Glutamatergic neuron (in vitro differentiated cells): ENCODE measurements at places on chromosomes 1 and 21. TPM values are rescaled to one million over a fixed set of nuclear protein-coding genes. Genes with fewer than 3 reads are reported as not detected.

FMN2 gene
- 150 TPM for total RNA-seq

ELAPOR1 gene
- 1.5 TPM for total RNA-seq

- H3K27me3 ChIP-seq: peaks cover 2% of the 10 kb centered on the region
- peaks cover 47% of the 10 kb centered on the region for H3K4me1 ChIP-seq
- H3K36me3 ChIP-seq: no peaks in the 10 kb centered on the region
- H3K4me3 ChIP-seq: no peak overlapping the region
Measured at GRCh38 chr1:208222376-208223126, 21.6 kb downstream of the PLXNA2 start.

GRCh38 chr1:153768316-153769181, 6.7 kb upstream of the SLC27A3 start:
- peaks cover 13% of the 10 kb centered on the region for H3K4me1 ChIP-seq
- H3K36me3 ChIP-seq: no peaks in the 10 kb centered on the region
- H3K27me3 ChIP-seq: no peaks in the 10 kb centered on the region

- no peaks in the 10 kb centered on the region for H3K27me3 ChIP-seq
- H3K4me3 ChIP-seq: no peak overlapping the region
- DNase-seq: no peak
- peaks cover 2% of the 10 kb centered on the region for H3K4me1 ChIP-seq
- no peaks in the 10 kb centered on the region for H3K36me3 ChIP-seq
- H3K27ac ChIP-seq: no peak overlapping the region
Measured at GRCh38 chr1:118297521-118297920, 112.5 kb upstream of the SPAG17 start.

DNA sequence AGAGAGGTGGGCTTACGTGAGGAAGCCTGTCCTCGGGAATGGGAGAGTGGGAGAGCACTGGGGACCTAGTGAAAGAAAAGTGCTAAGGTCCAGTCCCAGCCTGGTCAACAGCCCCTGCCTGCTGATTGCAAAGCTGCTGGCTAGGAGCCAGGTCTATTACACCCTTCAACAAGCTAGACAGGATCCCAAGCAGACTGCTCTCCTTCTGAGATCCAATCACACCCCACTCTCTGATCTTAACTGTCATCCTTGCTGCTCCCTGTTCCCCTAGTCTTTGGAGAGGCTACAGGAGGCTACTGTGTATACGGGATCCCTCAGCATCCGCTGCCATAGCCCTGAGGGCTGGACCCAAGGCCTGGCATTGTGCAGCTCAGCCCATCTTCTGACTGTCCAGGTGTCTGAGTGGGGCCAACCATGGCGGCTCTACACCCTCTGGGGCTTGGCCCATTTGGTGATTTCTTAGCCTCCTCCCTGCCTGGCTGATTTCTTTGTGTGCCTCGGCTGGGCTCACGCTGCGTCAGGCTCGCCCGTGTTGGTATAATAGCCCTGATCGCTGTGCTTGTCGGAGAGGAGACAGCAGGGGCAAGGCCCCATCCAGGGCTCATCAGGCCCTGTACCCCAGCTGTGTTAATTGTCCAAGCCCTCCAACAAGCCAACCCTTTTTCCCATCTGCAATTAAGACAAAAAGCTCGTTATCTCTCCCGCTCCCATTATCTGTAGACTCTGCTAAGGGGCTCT, 43.9 kb downstream of the NAV1 start:
- no peak overlapping the region for H3K27ac ChIP-seq
- H3K36me3 ChIP-seq: peaks cover 7% of the 10 kb centered on the region
- no peak for DNase-seq
- H3K4me1 ChIP-seq: no peaks in the 10 kb centered on the region

- H3K4me1 ChIP-seq: no peaks in the 10 kb centered on the region
- H3K27ac ChIP-seq: no peak overlapping the region
- no peaks in the 10 kb centered on the region for H3K27me3 ChIP-seq
- no peak overlapping the region for H3K4me3 ChIP-seq
- no peaks in the 10 kb centered on the region for H3K36me3 ChIP-seq
Measured at GRCh38 chr21:27840262-27840661, 873.4 kb upstream of the ADAMTS5 start.
